AG08395 (cell line): ENCODE measurements at places on chromosomes 1 and 21.
A peak's percentile ranks its signal among the peaks of the same experiment; 100 is the strongest.

GRCh38 chr1:15129944-15130343, 23.6 kb upstream of the TMEM51 start:
- no peak for DNase-seq

DNA sequence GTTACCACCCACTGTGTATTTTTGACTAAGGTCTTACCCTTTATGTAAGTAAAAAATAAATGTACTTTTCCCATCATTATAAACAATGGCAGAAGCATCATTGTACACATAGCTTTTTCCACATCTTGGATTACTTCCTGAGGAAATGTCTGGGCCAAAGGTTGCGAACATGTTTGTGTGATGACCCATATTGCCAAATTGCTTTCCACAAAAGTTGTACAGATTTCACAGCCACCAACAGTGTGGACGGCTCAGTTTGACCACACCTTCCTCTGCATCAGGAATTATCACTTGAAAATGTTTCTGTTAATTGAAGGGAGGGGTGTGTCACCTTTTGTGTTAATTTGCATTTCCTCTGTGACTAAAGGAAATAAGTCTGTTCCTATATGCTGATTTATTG, 25.7 kb downstream of the AKNAD1 start:
- DNase-seq, result peak; percentile 56

GRCh38 chr21:37231671-37232070, 35.5 kb downstream of the VPS26C start:
- DNase-seq, result no peak

DNA sequence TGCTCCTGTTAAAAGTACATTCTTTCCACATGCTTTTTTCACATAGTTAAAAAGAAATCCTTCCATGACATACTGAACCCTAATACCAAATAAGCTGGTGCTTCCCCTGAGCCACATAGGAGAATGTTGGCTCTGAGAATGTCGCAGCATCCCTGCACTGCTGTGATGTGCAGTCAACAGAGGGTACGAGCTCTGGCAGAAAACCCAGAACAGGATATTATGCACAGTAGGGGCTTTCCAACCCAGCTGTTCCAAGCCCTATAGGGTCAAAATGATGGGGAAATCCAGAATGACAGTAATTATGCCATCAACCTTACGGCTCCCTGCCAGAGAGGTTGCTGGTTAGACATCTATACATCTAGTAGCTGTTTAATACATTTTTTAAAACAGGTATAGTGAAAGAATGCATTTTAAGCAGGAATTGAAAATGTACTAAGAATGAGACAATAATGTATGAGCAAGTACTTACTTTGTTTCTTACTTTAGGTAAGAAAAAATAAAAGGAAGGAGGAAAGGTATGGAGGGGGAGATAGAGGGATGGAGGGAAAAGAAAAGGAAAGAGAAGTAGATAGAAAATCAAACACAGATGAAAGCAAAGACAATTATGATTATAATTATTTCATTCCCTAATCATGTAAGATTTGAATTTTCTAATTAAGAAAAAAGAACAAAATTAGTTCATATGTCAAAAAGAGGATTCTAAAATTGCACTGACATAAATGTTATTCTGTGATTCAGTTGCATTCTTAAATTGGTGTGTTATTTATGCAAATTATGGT, 126.0 kb downstream of the NR5A2 start:
- no peak for DNase-seq

GRCh38 chr1:235625340-235625739, 24.2 kb downstream of the GNG4 start:
- DNase-seq, result no peak

DNA sequence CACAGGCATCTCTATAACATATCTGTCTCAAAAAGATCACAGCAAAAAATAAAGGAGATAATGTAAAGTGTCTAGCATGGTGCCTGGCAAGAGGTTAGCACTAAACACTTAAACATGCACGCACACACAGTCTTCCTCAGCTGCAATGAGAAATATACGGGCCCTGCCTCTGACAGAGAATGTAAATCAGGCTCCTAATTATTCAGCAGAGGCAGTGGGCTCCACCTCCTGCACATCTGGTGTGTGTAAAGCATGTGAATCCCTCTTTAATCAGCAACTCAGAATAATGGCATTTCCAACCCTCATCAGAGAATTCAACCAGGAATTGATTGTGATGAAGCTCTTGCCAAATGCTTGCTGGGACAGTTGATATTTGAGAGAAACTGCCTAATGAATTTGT, 85.6 kb upstream of the KCNA3 start:
- no peak for DNase-seq

DNA sequence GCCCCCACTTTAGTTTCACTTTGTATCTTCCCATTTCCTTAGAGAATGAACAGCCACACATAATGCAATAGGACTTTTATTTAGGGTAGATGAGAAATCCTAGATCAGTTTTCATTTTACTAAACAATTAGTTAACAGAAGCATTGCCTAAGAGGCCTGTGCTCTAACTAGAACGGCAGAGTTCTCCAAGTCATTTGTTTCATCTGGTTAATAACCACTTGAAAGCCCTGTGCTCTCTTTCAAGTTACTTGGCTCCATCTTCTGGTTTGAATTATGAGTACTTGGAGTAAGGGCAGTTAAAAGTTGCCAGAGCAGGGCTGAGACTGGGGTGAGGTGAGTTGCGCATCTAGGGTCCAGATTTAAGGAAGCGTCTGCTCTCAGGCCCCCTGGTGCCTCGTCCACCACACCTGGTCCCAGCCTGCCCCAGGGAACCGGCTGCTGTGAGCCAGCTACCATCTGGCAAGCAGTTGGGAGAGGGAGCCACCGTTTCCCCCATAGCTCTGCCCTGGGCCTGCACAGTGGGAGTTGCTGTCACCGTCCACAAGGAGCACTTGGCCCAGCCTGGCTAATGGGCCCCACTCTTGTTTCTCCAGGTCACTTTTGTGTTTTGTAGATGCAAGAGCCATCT, 18.1 kb upstream of the SLC44A3 start:
- DNase-seq, result peak; percentile 71

GRCh38 chr1:72891976-72892375, 609.6 kb upstream of the NEGR1 start:
- no peak for DNase-seq

- no peak for DNase-seq
Observed at GRCh38 chr1:167630568-167631385, 745 bp downstream of the RCSD1 start.

DNA sequence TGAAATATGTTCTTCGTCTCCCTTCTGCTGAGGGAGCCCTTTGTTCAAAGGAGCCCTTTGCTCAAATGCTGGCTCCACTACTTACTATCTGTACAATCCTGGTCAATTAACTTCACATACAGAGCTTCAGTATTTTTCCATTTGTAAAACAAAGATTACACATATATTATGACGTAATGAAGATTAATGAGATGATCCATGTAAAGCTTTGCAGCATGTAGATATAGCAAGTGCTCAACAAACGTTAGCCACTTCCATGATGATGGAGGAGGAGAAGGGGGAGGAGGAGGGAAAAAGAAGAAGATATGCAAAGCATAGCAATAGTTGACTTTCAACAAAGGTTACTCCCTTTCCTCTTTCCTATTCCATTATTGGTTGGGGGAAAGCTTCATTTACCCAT, 10.1 kb upstream of the DDAH1 start:
- no peak for DNase-seq

GRCh38 chr1:87243573-87243972, 85.1 kb upstream of the LMO4 start:
- peak; percentile 10 for DNase-seq

- no peak for DNase-seq
Observed at GRCh38 chr21:15407585-15407984, 322.2 kb upstream of the USP25 start.

DNA sequence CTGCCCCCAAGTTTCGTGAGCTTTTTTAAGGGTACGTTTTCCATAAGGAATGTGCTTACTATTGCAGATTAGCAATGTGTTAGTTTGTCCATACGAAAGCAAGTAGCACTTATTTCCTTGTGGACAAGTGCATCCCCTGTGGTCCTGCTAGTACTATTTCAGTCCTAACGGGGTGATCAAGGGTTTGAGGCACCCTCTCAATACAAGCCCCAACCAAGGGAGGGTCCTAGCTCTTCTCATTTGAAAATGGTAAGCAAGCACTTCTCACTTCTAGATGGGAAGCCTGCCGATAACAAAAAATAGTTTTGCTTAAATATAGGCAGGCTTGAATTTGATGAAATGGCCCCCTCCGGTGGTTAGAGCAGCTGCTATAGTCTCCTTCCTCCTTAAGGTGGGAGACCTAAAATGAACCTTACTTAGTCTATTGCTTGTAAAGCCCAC, 64.0 kb upstream of the HMCN1 start:
- DNase-seq, result peak; percentile 48

GRCh38 chr1:222028116-222028515, 286.2 kb upstream of the DUSP10 start:
- DNase-seq, result no peak

DNA sequence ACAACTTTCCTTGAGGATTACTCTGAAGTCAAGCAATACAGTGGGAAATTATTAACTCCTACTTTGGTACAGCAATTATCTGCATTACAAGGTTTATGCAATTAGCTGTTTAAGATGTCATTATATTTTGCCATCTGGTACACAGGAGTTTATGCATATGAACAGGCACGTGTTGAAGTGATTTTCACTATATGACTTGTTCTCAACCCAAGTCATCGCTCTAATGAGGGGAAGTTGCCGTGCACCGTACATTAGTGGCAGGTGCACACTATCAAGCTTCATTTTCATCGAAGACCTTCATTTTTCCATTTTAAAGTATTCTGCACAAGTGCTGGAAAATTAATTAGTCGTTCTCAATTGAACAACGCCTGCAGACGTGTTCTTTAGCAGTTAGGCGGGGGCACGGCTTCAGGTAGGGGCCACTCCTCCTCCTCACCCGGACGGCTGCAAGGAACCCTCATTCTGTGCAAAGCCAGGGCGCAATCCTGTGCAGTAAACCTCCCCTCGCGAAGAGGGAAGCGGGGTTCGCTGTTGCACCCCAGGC, 39.8 kb upstream of the NFIA start:
- no peak for DNase-seq

- no peak for DNase-seq
Observed at GRCh38 chr1:185644531-185644930, 89.7 kb upstream of the HMCN1 start.

DNA sequence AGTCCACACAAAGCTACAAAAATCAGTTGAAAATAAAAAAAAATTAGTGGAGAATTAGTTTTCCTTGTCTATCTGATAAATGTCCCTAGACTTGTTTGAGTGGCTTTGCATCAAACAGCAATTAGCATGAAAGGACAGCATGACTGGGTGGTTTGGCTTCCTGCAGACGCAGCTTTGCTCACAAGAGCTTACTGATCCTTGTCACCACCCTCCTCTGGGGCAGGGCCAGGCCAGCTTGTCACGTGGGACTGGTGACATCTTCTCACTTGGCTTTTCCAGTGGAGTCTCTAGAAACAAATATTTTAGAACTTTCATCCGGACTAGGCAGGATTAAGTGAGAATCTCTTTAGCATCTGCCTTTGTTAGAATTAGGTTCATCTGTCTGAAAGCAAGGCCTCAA, 76.0 kb upstream of the OLIG2 start:
- no peak for DNase-seq

GRCh38 chr1:36304521-36304920, 1.6 kb upstream of the SH3D21 start:
- no peak for DNase-seq

GRCh38 chr1:20974951-20975350, 187.8 kb upstream of the HP1BP3 start:
- DNase-seq, result no peak

DNA sequence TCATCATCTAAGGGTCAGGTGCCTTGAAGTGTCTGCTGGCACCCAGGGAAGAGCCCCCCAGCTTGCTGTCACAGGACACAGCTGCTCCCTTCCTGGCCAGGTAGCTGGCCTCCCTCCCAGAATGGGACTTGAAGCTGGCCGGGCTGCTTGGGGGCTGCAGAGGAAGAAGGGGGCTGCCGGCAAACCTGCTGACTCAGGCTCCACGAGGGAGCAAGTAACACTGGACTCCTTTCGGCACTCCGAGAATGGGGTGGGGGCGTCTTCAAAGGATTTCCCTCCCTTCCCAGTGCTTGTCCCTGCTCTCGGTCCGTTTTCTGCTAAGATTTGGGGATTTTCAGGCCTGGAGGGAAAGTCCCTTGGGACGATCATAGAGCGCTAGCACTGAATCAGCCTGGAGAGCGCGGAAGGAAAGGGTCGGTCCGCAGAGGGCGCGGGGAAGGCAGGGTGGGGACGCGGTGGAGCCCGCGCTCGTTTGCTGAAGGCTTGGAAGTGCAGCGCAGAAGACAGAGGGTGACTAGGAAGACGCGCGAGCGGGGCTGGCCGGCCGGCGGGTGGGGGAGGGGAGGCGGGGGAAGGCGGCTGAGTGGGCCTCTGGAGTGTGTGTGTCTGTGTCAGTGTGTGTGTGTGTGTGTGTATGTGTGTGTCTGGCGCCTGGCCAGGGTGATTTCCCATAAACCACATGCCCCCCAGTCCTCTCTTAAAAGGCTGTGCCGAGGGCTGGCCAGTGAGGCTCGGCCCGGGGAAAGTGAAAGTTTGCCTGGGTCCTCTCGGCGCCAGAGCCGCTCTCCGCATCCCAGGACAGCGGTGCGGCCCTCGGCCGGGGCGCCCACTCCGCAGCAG, at the start of gene CSF1:
CSF1 (plus strand) TSS at position 727 of the 840 bp plus-strand sequence. CDS start 175 bp downstream, outside the sequence.
- DNase-seq, result peak; percentile 82

GRCh38 chr1:221669441-221669840, 72.4 kb downstream of the DUSP10 start:
- no peak for DNase-seq

- DNase-seq, result no peak
Observed at GRCh38 chr1:215064327-215064726, 18.2 kb upstream of the KCNK2 start.

- peak; percentile 26 for DNase-seq
Observed at GRCh38 chr1:59903141-59903754, 23.3 kb downstream of the CYP2J2 start.

- DNase-seq, result no peak
Observed at GRCh38 chr1:167416506-167416905, 101.8 kb downstream of the CD247 start.

GRCh38 chr1:22359427-22359826, 92.2 kb upstream of the ZBTB40 start:
- DNase-seq, result no peak

DNA sequence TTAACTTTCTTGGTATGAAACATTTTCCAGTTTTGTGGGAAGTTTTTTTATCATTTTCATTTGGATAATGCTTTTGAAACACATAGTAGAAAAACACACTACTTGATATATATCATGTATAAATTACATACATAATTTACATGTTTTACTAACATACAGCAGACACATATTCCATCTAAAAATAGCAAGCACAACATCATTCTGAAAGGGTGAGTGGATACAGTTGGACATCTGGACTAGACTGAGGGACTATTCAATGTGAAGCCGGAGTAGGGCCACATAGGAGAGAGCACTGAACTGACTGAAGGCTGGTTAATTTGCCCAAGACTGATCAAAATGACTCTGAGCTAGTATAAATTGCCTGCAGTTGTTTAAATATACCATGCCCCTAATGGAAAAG, 11.7 kb downstream of the CDKN2C start:
- DNase-seq, result no peak

GRCh38 chr1:230074270-230074669, 7.2 kb downstream of the GALNT2 start:
- DNase-seq, result no peak

- no peak for DNase-seq
Observed at GRCh38 chr21:42433946-42434551, 30.3 kb downstream of the UBASH3A start.

GRCh38 chr1:227949341-227949921, 1.7 kb upstream of the WNT9A start:
- DNase-seq, result no peak
